ENCODE measurements at places on chromosomes 6 and 20.

DNA sequence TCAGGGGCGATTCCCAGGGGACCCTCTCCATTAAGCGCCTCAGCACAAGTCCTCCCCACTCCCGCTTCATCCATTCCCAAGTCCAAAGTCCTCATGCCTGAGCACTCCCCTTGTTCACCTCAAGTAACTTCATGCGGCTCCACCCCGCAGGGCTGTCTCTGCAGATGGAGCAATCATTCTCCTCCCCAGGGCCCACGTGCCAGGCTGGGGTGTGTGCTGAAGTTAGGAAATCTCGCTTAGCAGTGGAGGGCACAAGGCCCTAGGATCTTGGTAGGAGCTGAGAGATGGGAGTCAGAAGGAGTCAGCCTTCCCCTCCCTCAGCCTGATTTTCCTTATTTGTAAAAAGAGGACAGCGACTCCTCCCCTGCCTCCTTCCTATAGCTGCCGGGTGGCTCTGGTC lies 3.5 kb downstream of the TGM3 start:
- DNase-seq: no peak

DNA sequence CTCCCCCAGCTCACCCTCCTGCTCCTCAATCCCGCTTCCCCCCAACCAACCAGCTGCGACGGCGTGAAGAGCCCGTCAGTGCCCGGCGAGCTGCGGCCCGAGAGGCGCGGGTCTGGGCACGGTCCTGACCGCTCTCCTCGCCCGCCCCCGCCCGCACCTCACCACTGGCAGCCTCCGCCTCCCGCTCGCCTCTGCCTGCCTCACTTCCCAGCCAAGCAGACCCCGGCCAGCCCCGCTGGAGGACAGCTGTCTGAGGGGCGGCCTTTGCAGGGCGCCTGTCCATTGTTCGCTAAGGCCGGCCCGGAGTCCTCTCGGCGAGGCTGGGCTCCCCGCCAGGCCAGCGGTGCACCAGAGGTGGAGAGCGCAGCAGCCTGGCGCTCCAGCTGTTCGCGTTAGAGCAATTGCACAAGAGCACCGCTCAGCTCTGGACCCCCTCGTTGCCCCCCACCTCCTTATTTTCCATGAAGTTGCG lies 1.3 kb downstream of the SOBP start:
- peak; percentile 85 for DNase-seq

DNA sequence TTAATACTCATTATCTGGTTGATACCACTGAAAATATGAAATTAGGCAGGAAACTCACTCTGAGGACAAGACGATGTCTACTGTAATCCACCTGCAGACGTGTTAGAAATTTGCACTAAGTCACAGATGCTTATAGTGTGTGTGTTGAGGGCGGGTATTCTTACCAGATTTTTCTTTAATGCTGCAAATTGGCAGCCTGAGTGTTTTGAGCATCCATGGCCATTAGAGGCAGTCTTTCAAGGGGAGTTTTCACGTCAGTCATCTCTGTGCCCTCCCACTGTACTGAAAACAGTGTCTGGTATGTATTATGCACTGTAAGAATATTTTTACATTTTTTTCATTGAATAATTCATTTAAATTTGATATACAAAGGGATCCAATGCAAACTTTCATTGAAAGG lies 266.5 kb upstream of the QKI start:
- DNase-seq: no peak

- no peak for DNase-seq
Observed at GRCh38 chr6:134447423-134447822, 129.5 kb upstream of the SGK1 start.

GRCh38 chr6:122669418-122669817 lies 59.2 kb downstream of the PKIB start:
- no peak for DNase-seq
